NCI-H1417 treated with DMSO at 0.1 percent for 48 hours (cell line): ENCODE measurements at places on chromosomes 6 and 20.

- DNase-seq: no peak
Measured at GRCh38 chr6:80227545-80228105, 121.2 kb downstream of the BCKDHB start.

DNA sequence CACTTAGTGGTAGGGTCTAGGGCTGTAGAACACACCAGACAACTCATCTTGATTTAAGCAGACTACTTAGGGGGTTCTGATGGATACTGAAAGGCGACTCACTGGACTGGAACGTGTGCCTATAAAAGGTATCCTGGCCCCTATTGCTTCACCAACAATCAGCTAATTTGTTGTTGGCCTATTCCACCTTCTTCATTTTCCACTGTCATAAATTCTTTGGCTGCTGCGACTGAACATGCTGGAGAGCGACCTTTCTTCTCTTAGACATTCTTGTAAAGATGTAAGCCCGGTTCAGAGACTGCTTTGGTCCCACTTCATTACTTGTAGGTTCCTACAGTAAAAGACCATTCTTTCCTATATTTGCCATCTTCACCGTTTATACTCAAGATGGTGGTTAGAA is 609.9 kb upstream of the CITED2 start:
- no peak for DNase-seq

- DNase-seq: no peak
Measured at GRCh38 chr6:157514659-157515496, 133.9 kb downstream of the ZDHHC14 start.

- DNase-seq: no peak
Measured at GRCh38 chr6:31363811-31364210, 6.8 kb upstream of the HLA-B start.

GRCh38 chr6:33163540-33163939 is 28.7 kb downstream of the COL11A2 start:
- DNase-seq: no peak

GRCh38 chr6:168416531-168416930 is 24.5 kb upstream of the SMOC2 start:
- no peak for DNase-seq

DNA sequence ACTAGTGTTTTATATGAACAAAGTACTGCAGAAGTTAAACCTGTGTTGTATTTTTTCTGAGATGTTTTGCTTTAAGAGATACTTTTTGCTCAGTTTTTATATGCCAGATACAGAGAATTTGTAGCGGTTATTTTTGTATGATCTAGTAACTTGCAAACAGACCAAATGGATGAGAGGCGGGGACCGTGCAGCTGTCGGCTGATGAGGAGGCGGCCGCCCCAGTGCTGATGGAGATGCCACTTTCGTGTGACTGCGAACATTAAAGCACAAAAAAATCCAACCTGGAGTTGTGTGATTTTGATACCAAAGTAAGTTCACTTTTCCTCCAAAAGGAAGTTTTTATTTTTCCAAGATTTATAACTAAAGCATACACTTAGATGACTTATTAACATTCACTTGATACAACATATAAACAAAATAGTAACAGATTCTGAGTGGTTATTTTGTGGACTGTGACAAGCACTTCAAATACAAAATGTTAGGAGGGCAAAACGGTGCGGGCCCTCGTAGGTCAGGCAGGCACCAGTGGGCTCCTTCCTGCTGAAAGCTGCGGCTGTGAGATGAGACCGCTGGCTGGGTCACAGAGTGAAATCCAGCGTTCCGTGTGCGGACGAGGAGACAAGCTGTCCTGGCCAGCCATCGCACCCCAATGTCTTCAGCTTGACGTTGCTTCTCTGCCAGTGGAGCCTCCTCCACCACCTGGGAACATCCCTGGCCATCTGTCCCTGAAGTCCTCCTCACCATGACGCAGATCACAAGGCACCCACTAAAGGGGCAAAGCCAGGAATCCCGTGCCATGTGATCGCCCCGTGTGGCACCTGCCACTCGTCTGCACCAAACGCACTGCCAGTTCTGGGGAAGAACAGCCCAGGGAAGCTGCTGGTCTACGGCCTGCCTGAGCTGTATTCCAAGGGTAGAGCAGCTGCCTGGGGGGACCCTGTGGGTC is 4.0 kb upstream of the OGFR start:
- no peak for DNase-seq

- DNase-seq: no peak
Measured at GRCh38 chr6:30157581-30157980, 3.4 kb downstream of the TRIM10 start.

- DNase-seq: no peak
Measured at GRCh38 chr6:37826188-37826587, 6.7 kb downstream of the ZFAND3 start.

DNA sequence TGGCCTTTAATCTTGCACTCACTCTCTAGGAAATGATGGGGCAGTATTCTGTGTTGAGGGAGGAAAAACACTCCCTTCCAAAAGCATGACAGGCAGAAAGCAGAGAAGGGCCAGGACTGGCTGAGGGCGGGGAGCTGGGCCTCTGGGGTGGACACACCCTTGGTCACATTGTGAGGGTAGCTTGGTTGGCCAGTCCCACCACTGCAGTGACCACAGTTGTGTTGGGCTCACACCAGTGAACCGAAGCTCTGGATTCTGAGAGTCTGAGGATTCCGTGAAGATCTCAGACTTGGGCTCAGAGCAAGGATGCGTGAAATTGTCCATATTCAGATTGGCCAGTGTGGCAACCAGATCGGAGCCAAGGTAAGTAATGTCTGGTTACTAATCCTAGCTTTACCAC is at the start of gene TUBB1:
Gene TUBB1 (plus strand): TSS at position 213 of the 400 bp plus-strand sequence. CDS start 94 bp downstream, at position 307.
- no peak for DNase-seq

GRCh38 chr20:63149531-63150192 is 66.3 kb downstream of the YTHDF1 start:
- DNase-seq: no peak

- DNase-seq: no peak
Measured at GRCh38 chr6:137224799-137225198, 5.6 kb upstream of the IFNGR1 start.

DNA sequence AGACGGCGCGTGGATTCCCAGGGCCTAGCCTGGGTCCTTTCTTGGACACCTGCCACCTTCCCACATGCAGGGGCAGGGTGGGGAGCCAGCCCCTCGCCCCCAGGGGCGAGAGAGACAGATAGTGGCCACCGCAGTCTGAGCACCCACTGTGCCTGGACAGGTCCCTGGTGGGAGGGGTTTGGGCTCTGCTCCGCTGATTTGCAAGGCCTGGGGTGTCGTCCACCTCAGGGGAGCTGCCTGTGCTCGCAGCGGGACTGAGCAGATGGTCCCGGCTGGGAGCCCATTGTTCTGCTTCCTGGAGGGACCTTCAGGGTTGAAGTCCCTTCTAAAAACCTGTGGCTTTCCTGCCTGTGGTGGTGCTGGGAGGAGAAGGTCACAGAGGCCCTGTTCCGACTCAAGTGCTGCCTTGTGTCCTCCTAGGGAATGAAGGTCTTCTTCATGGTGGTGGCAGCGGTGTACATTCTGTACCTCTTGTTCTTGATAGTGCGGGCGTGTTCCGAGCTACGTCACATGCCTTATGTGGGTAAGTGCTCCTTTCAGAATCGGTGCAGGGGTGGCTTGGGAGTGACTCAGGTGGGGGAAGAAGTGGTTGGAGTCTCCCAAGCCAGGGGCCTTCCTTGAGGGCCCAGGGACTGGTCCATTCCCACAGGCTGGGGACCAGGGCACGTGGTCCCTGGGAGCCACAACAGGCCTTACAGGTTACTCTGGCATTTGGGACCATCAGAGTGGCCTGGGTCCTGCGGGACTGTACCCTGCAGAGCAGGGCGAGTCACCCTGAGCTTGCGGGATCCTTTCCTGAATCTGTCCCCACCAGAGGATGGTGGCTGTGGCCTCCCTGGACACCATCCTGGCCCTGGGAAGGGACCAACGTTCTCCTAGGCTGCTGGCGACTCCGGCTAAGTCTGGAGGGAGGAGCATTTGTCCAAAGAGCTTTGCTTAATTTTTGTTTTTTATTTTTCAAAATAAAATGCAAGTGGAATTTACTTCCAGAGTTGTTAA is 19.6 kb downstream of the DYNLT1 start:
- no peak for DNase-seq

- no peak for DNase-seq
Measured at GRCh38 chr6:88910922-88911778, 52.3 kb downstream of the RNGTT start.

DNA sequence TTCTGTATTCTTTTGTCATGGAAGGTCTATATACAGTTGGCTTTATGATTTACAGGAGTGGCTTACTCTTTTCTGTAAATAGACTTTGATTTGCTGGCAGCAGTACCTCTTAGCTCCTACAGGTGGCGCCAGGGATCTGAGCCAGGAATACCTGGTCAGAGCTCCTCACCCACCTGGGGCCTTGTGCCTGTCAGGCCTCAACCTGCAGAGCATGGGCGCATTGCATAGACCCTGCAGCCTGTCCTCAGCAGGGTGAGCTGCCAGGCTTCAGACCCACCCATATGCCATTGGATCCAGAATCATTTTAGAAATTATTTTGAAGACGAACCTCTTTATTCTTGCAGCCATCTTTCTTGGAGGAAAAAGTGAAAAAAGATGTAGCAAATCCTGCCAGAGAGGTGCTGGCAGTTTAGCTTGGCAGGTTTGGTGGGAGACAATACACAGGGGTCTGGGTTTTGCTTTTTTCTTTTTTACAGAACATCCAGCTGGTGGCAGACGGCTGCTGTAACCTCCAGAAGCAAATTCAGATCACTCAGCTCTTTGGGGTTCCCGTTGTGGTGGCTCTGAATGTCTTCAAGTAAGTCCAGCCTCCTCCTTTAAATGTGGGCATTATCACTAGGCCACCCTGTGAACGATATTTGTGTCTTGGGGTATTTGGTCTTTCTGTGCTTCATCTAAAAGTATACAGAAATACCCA is 149.1 kb downstream of the MTHFD1L start:
- peak; percentile 37 for DNase-seq

DNA sequence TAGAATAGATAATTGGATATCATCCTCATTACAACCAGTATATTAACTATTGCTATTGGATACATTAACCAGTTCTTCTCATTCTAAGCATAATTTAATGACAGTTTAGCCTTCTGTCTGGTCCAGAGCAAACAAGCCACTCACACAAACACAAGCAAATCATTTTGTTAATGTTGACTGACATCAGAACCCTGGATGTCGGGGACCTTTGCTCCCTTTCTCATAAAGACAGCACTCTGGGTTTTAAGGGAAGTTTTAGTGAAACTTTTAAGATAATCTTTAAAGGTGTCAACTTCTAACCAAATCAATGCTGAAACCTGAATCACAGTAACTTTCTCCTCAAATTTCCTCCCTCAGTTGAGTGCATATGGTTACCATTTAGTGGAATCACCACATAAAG is 113.9 kb downstream of the PTPRK start:
- DNase-seq: no peak

DNA sequence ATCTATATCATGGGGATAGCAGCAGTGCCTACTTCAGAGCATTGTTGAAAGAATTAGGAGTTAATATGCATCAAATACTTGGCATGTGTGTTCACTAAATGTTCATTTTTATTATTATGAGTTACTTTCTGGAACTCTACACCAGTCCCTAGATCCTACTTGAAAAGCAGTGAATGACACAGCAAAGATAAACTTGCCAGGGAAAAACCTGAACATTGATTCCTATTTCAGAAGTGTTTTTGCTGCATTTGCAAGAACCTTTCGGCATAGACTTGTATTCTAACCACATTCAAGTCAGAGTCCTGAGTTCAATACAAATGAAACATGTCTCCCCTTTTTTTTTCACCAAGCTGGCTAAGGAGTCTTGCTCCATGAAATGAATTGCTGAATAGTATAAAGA is 187.4 kb upstream of the TAB2 start:
- DNase-seq: no peak

GRCh38 chr20:37349517-37350491 is 3.9 kb downstream of the SRC start:
- DNase-seq: no peak

DNA sequence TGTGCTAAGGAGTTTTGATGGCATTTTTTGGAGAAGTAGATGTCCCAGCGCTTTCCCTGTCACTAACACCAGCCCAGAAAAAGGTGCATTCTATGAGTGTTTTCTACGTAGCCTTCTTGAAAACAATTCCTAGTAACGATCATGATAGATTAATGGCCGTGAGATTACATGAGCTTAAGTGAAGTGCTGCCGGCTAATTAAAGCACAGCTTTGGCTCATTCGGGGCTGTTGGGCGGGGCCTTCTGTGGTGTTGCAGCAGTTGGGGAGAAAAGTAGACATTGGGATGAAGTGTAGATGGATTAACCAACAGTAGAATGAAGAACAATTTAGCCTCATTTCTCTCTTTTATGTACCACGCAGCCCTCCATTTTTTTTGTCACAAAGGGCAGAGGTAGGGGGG is 20.8 kb upstream of the TRAF3IP2 start:
- no peak for DNase-seq

GRCh38 chr6:168004023-168004422 is 6.6 kb downstream of the KIF25 start:
- DNase-seq: no peak

GRCh38 chr20:58048096-58048702 is 180.3 kb downstream of the ANKRD60 start:
- DNase-seq: no peak
